ENCODE measurements at places on chromosomes 2 and 18. TPM values are rescaled to one million over a fixed set of nuclear protein-coding genes. Genes with fewer than 3 reads are reported as not detected.

The NAT8 gene
- not detected for polyA plus RNA-seq

The BMP10 gene
- polyA plus RNA-seq, result not detected

The ADNP2 gene
- 5.6 TPM for polyA plus RNA-seq

The COLEC11 gene
- 0.24 TPM for polyA plus RNA-seq

- no peaks in the 10 kb centered on the region for H3K4me1 ChIP-seq
- H3K27ac ChIP-seq, result no peak overlapping the region
- peak; percentile 0 for DNase-seq
- H3K27me3 ChIP-seq, result no peaks in the 10 kb centered on the region
Observed at GRCh38 chr2:199057936-199058335, 399.8 kb downstream of the SATB2 start.

DNA sequence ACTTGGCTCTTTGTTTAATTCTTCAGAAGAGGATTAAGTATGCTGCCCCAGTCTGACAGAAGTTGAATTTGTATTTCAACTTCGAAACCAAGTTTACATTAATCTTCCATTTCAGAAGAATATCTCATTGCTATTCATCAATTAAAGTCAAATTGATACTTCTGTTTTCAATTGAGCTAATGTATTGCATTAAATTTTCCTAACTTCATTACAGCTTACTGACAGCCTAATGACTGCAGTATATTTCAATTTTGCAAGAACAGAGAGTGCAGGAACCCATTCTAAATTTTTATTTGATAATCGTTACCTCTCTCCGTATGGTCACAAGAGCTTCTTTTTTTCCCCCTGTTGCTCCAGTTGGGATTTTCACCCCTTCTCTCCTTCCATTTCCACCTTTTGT is 218.0 kb downstream of the CALCRL start:
- H3K4me1 ChIP-seq, result no peaks in the 10 kb centered on the region
- no peaks in the 10 kb centered on the region for H3K36me3 ChIP-seq
- H3K27me3 ChIP-seq, result no peaks in the 10 kb centered on the region

DNA sequence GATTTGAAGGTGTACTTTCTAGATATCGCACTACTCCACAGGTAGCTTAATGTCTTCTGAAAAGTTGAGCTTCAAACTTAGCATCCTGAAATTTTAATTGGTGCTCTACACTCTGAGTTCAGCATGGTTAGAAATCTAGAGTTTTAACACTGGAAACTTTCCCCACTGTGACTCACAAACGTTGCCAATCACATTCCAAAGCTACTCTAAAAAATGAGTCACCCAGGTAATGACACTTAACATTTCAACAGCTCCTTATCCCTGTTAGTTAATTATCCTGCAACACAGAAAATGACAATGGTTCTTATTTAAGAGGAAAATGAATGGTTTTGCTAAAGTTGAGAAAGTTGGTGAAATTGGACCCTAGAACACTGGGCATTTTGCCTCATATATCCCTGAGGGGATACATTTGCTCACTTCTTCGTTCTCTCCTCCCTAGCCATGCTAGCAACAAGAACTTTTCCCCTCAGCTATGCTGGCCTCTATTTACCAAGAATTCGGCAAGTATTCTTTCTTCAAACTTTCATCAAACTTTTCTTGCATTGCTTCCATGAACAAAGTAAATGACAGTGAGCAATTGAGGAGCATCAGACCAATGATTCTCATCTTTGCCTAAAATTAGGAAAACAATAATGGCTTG is 1024.1 kb upstream of the KLHL29 start:
- no peak overlapping the region for H3K4me3 ChIP-seq
- H3K27ac ChIP-seq, result no peak overlapping the region
- H3K27me3 ChIP-seq, result no peaks in the 10 kb centered on the region
- DNase-seq, result no peak
- no peaks in the 10 kb centered on the region for H3K36me3 ChIP-seq
- no peaks in the 10 kb centered on the region for H3K4me1 ChIP-seq

GRCh38 chr2:120821446-120822160 is 85.9 kb downstream of the GLI2 start:
- peaks cover 48% of the 10 kb centered on the region for H3K4me1 ChIP-seq
- peak overlapping the region; percentile 89 for H3K27ac ChIP-seq
- no peaks in the 10 kb centered on the region for H3K27me3 ChIP-seq

- H3K4me1 ChIP-seq, result peaks cover 18% of the 10 kb centered on the region
- DNase-seq, result no peak
- H3K36me3 ChIP-seq, result no peaks in the 10 kb centered on the region
- H3K27me3 ChIP-seq, result no peaks in the 10 kb centered on the region
- H3K27ac ChIP-seq, result no peak overlapping the region
Observed at GRCh38 chr2:237860273-237860935, 981 bp downstream of the RAMP1 start.

Data from IMR-90 (cell line).